ENCODE measurements at places on chromosomes 4 and X.

GRCh38 chrX:63349307-63349706, 1.8 kb downstream of the SPIN4 start:
- no peak for DNase-seq

- DNase-seq = no peak
Measured at GRCh38 chr4:92433272-92433758, 129.5 kb downstream of the GRID2 start.

GRCh38 chrX:152869972-152870371, 27.9 kb upstream of the ZNF185 start:
- DNase-seq = no peak

GRCh38 chr4:127505203-127505602, 127.6 kb upstream of the INTU start:
- DNase-seq = no peak

GRCh38 chr4:82373486-82373815, 340 bp downstream of the HNRNPD start:
- no peak for DNase-seq

DNA sequence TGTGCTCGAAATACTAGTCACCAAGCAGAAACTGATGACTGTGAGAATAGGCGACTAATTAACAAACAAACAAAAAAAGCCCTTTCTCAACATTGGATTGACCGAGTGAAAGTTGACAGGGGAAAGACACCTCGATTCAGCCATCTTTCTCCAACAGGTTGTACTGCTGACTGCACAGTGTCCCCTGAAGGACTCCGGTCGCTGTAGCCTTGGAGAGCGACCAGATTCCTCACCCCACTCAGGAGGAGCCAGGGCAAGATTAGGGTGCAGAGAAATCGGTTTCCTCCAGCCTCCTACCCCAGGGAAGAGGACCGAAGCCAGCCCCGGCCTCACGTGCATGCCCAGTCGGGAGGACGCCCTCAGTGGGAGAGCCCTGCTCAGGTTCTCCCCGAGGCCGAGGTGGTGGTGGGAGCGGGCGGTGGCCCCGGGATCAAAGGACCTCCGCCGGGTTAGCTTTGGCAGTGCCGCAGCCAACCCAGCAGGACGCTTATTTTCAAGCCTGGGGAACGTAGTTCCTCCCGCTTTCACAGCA, 1.1 kb upstream of the RAP1GDS1 start:
- no peak for DNase-seq

DNA sequence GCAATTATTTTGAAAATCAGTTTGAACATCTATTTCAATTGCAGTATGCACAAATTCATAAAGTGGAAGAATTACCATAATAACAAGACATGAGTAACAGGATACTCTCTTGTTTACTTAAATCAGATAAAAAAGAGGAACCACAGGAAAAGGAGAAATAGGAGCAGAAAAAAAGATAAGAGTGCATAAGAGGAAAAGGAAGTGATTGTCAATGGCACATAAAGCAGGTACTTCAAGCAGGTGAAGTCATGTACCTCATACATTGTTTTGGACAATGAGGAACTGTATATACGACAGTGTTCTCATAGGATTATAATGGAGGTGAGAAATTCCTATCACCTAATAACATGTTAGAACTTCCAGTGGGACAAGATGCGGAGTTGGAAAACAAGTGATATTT, 334.5 kb upstream of the PCDH7 start:
- DNase-seq = no peak

- peak; percentile 69 for DNase-seq
Measured at GRCh38 chr4:41214136-41214824, at the start of gene APBB2. Gene APBB2, minus strand, starts transcription at chr4:41214542. Its CDS starts 181,288 bp downstream, at chr4:41033254.

GRCh38 chrX:12002876-12003275, 135.4 kb upstream of the FRMPD4 start:
- DNase-seq = no peak

DNA sequence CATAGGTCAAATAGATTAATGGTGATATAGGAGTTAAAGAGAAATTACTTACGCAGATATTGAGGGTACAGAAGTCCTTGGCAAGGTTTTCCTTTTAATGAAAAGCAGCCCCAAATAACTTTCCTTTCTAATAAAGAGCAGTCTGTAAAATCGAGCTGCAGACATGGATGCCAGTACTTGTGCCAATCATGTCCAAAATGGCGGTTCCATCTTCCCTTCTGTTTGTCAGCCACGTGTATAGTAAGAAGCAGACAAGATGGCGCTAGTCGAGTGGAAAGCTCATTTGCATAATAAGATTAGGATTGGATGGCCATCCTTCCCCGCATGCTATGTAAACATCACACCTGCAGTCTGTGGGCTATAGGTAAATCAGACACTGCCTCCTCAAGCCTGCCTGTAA, 68.5 kb downstream of the FGFBP1 start:
- no peak for DNase-seq

- no peak for DNase-seq
Measured at GRCh38 chr4:118923891-118924290, 35.2 kb downstream of the SYNPO2 start.

- no peak for DNase-seq
Measured at GRCh38 chr4:181597766-181598165, 645.4 kb upstream of the TENM3 start.

DNA sequence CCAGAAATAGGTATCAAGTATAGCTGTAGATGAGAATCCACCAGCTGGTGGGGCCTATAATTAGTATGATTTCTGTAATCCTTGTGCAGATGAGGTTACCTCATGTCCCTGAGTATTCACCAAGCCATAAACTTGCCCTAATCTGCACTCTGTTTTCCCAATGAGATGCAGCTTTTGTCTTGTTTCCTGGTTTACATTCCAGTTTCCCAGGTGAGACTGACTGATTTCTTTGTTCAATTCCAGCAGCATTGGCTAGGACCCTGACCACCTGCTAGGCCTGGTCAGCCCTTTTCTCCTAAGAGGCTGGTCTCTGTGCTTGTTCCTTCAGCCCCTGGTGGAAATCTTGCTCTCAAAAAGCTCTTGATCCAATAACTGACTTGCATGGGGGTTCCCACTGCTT, 44.6 kb downstream of the GABRB1 start:
- DNase-seq = no peak

Measured in ascending aorta (tissue), 2 donors.